Hematopoietic multipotent progenitor cell (in vitro differentiated cells): ENCODE measurements at places on chromosomes 2 and 18. TPM values are rescaled to one million over a fixed set of nuclear protein-coding genes. Genes with fewer than 3 reads are reported as not detected.

The C2orf66 gene
- total RNA-seq: 0.27 TPM

The SLC4A3 gene
- total RNA-seq: under 0.01 TPM

The FN1 gene
- 0.54 TPM for total RNA-seq

The NAB1 gene
- 30.4 TPM for total RNA-seq

The CFC1 gene
- total RNA-seq: not detected

DNA sequence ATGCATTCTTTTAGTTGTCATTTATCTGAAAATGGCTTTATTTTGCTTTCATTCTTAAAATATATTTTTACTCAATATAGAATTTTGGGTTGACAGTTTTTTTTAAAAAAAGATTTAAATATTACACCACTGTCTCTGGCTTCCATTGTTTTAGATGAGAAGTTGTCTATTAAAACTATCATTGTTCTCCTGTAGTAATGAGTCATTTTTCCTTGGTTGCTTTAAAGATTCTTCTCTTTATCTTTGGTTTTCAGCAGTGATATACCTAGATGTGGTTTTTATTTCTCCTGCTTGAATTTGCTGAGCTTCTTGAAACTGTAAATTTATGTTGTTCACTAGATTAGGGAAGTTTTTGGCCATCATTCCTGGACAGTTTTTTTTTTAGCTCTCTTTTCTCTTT is 26.7 kb upstream of the DLX2 start:
- no peak for DNase-seq

GRCh38 chr2:48934807-48935206 is 179.3 kb upstream of the LHCGR start:
- no peak for DNase-seq

DNA sequence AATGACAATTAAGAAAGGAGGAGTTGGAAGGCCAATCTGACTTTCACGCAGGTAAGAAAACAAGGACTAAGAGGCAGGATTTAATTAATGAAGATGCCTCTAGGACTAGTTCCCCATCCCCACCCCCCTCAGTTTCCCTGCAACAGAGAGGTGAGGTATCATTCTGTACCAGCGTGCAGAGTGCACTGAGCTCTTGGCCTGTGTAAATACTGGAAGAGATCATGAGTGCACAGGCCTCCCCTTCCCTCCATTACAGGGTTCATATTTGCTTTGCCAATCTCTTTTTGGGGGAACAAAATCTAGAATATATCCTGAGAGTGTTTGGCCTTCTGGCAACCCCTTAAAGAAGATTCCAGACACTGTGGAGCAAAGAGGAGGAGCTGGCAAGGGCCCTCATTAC is 60.9 kb downstream of the MMADHC start:
- no peak for DNase-seq

- no peak for DNase-seq
Measured at GRCh38 chr2:234595829-234596228, 98.9 kb upstream of the ARL4C start.

DNA sequence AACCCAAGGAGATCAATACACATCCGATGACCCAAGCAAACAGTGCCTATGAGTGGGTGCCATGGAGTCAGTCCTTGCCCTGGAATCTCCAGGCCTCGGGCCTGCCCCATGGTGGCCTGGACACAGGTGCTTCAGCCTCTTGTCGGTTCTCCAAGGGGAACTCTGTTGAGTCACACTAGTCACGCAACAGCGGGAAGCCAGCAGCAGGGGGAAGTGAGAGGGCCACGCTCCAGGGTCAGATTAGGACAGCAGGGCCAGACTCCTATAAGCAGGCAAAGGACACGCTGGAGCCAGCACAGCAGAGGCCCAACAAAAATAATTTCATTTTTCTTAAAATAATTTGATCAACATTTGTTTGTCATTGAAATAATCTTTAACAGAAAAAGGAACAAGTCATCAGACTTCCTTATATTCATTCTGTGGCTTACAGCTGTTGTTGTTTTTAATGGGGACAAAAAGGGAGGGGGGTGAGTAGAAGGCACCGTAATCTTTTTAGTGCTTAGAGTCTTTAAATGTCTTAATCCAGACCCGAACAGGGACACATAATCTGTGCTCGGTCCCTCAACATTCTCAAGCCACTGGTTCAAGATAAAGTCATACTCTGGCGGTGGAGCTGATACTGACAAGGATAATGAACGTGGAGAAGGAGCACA is 16.4 kb upstream of the ARMC9 start:
- DNase-seq: peak; percentile 62

- no peak for DNase-seq
Measured at GRCh38 chr2:166351319-166351718, 24.4 kb downstream of the SCN9A start.

DNA sequence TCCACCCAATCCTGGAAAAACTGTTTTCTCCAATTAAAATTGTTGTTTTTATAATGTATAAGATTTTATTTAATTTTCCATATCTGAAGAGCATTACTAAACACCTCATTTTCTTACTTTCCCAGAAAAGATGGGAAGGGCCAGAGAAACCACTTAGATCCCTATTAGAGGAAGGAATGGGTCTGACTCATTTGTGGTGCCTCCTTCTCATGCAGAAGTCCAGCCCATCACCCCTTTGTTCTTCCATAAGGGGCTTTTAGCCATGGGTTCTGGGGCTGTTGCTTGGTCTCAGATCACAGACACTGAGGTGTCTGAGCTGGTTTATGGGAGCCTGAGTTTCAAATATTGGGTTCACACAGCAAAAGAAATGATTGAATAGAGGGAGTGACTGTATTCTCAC is 152.2 kb downstream of the ESCO1 start:
- no peak for DNase-seq

GRCh38 chr2:60466161-60466702 is 87.2 kb downstream of the BCL11A start:
- no peak for DNase-seq

- DNase-seq: no peak
Measured at GRCh38 chr2:208077276-208077675, 47.0 kb downstream of the CRYGD start.

GRCh38 chr2:62038975-62039771 is 133.7 kb downstream of the COMMD1 start:
- no peak for DNase-seq

DNA sequence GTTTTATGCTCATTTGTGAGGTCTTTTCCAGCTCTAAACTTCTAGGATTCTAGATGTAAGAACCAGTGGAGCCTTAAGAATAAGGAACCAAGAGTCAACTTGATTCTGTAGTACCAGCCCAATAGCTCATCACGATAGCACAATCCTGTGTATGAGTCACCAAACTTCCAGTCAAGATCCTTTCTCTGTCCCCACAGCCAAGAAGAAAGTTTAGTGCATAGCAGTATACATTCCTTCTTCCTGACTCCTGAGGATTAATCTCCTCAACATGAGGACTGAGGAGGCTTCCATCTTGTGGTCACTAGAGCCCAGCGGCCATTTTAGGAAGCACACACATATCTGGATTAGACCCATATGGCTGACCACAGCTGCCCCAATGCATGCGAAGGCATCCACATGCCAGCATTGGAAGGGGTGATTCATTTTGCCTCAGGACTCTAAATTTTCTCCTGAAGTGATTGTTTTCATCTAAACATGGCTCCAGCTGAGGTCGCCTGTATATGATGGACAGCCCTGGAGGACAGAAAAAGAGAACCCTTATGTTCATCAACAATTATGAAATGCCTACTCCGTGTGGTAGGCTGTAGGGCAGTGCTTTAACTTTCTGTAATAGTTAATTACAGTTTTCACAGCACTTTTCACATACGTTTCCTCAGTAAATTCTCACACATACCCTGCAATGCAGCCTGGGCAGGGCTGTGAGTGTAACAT is 53.5 kb downstream of the RASGRP3 start:
- no peak for DNase-seq

- no peak for DNase-seq
Measured at GRCh38 chr2:69755862-69756467, 14.0 kb downstream of the ANXA4 start.

- no peak for DNase-seq
Measured at GRCh38 chr2:121599963-121600651, 49.2 kb downstream of the CLASP1 start.

GRCh38 chr2:181459621-181460021 is 2.4 kb downstream of the ITGA4 start:
- DNase-seq: no peak

DNA sequence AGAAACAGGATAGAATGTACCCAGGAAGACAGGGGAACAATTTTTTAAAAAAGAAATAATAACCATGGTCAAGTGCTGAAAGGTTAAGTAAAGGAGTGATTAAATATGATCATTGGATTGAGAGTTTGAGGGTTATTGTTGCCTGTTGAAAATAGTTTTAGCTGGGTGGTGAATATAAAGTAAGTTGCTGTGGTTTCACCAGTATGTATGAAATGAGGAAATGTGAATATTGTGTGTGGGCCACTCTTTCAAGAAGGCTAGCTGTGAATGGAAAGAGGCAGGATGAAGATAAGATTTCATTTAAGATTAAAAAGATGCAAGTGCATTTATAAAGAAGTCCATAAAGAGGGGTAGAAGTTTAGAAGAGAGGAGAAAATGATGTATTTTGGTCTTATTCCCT is 53.8 kb downstream of the GULP1 start:
- peak; percentile 12 for DNase-seq

- no peak for DNase-seq
Measured at GRCh38 chr2:4272261-4272858, 569.0 kb downstream of the DCDC2C start.

- no peak for DNase-seq
Measured at GRCh38 chr2:144464730-144465129, 55.2 kb downstream of the ZEB2 start.

GRCh38 chr2:105062158-105062557 is 24.3 kb downstream of the MRPS9 start:
- no peak for DNase-seq

- DNase-seq: no peak
Measured at GRCh38 chr2:206641226-206641625, 1.1 kb upstream of the FAM237A start.

- DNase-seq: no peak
Measured at GRCh38 chr2:211113334-211114175, 557.2 kb downstream of the CPS1 start.

DNA sequence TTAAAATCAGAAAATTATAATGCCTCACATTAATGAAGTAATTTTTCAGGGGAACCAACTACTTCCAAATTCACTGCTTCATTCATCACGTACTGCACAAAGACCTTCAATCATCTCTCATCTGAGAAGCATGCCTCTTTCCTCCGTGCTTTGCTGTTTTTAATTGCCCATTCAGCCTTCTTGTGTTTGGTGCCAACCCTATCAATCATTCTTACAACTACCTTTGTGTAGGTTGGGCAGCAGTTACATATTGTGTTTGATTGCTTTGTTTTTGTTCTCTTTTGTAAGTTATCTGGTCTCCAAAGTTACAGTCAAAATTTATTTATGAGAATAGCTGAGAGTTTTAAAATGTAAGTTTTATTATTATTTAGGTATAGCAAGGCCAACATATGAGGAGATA is 549.0 kb upstream of the SLC8A1 start:
- no peak for DNase-seq

DNA sequence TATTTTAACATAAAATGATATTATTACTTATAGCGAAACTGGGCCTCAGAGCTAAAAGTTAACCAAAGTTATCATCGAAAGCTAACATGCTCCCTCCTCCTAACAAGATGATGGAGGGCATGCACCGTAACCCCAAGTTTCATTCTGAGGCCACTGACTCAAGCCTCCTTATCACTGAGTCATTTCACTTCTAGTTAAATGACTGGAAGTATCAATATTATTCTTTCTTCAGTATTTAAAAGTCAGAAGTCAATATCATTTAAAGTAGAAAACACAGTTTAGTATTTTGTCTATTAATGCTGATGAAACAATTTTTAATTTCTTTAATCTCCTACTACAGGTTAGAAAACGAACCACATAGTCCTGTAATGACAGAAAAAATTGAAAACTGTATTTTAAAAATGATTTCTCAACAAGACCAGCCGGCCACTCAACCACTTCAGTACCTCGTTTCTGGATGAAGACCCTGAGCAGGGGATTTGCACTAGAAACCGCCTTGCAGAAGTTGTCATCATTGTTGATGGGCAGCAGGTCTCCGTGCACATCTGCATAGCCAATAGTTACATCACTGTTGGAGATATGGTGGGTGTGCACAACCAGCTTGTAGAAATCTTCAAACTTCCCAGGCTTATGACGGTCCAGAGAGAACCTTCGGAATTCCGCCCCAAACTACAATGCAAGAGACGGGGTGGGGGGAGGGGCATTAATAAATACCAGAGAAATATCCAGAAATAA is 44.9 kb downstream of the PARD6G start:
- no peak for DNase-seq

DNA sequence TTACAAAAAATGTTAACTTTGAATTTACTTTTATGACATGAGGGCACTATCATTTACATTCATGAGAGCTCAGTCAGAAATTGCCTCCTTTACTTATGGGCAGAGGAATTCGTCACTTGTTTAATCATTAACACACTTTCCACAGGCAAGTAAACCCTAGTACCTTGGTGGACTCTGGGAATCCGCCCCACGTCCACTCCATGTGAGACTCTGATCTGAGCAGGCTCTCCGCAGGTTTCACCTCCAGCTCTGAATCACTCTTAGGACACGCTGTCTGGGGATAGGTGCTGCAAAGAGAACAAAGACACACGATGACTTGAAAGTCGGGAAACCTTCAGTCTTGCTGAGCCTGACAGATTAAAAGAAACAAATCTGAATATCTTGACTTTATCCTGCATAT is 73.6 kb downstream of the LPIN2 start:
- no peak for DNase-seq

DNA sequence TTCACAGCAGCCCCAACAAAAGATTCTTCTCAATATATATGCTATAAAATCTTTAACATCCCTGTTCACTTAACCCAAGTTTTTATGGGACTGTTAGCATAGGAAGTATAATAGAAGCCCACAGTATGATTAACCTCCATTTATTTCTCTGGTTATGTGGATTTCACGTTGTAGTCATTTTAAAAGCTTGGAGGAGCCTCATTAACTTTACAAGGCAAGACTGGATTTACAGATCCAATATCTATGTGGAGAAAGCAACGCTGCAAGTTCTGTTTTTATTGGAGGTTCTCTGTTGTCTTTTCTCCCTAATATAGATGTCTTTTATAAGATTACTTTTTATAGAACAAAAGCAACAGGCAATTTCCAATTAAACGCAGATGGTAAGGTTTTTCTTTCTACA is 114.9 kb upstream of the SYT4 start:
- DNase-seq: no peak

DNA sequence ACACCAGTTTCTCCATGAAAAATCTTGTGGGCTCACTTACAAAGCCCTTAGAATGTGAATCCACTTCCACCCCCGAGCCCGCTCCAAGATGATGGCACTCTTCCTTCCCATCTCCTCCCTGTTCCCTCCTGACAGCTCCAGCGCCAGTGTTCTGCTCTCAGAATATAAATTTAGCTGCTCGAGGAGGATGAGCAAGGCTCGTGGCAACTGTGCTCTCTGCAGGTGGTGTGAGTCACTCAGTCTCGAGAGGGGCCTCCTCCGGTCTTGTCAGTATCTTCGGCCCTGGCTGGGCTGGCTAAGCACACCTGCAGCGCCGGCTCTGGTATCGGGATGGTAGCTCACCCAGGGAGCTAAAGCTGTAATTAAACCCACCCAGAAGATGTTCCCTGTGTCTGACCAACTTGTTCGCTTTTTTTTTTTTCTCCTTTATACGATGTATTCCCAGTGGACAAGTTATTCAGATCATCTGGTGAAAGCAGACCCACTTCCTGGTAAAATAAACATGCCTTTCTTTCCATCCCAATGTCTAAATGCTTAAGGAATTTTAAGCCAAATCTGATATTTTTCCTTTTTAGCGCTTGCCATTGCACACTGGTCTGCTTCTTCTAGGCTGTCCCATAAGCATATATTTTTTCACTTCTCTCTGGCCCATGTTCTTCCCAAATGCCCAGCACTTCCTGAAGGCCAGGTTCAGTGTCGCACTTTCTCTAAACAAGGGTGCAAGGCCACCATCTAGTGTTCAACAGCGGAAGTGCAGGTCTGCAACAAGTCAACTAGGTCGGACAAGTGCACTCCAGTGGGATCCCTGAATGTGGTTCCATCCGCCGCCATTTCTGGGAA is 31.4 kb upstream of the YPEL5 start:
- DNase-seq: peak; percentile 22
